ENCODE measurements at places on chromosomes 7 and 10. TPM values are rescaled to one million over a fixed set of nuclear protein-coding genes. Genes with fewer than 3 reads are reported as not detected.

- no peak for DNase-seq
These were observed 8.4 kb downstream of the COL17A1 start for GRCh38 chr10:104077247-104077646.

Gene ALOX5
- 42.5 TPM for total RNA-seq

GRCh38 chr7:99499371-99499720 is 735 bp downstream of the ZNF394 start:
- DNase-seq, result no peak

DNA sequence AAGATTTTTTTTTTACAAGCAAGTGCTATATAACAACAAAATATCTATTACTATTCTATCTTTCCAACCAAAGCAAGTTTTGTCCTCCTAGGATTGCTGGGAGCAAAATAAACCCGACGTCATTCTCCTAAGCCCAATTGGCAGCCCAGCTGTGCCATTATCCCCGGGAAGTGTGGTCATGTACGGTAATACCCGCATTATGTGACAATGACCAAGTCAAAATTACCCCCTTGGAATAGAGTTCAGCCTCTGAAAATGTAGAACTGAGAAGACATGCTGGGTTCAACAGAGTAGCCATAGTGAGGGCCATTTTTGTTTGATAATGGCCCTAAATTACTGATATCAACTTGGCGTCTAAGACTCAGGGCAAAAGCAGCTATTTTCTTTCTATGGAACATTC is 215.5 kb downstream of the LRRTM3 start:
- DNase-seq, result no peak

DNA sequence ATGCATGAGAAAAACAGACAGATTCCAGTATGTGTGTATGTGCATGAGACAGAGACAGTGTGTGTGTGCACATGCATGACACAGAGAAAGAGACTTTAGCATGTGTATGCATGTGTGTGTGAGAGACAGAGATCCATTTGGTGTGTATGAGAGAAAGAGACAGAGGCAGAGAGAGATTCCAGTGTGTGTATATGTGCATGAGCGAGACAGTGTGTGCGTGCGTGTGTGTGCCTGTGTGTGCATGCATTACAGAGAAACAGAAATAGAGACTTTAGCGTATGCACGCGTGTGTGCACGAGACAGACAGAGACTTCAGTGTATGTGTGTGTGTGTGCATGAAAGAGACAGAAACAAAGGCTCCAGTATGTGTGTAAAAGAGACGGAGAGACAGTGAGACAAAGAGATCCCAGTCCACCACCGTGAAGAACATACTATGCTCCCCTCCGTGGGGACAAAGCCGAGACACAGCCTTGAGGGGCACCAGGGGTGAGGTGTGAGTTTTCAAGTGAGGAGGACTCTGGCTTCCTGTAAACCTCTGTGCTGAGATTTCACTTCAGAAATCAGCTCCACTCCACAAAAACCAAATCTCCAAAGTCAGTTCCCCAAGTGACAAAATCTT is 188.9 kb downstream of the GRID1 start:
- DNase-seq, result no peak

Data from body of pancreas (tissue), 4 donors.